ENCODE measurements at places on chromosomes 16 and 17. TPM values are rescaled to one million over a fixed set of nuclear protein-coding genes. Genes with fewer than 3 reads are reported as not detected.

The RNF157 gene
- 8.1 TPM for total RNA-seq

- ATAC-seq, result peak; percentile 84
These were observed at the start of gene MT1A for GRCh38 chr16:56637814-56638750. Gene MT1A (plus strand): TSS chr16:56638666. CDS start chr16:56638739, 73 bp downstream.

The OR4D1 gene
- not detected for total RNA-seq

DNA sequence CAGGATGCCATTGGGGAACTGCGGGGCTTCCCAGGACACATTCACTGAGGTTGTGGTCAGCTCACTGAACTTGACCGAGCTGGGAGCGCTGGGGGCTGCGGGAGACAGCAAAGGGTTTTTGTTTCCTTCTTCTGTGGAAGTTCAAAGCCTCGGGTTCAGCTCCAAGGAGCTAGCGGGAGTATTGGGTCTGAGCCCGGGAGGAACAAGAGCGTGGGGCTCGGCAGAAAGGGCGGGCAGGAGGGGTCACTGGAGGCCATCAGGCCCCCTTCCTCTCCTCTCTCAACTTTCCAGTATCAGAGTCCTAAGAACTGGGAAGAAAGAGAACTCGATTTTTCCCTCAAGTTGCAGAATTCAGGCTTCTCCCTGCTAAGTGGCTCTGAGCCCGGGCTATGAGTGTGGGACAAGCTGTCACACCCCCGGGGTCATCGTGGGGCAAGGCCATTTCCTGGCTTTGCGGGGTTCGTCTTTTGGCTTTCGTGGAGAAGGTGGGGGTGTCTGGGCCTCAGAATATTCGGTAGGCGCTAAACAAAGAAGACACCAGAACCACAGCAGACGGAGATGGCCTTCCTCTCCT lies 53.6 kb upstream of the CDC42EP4 start:
- ATAC-seq, result no peak

DNA sequence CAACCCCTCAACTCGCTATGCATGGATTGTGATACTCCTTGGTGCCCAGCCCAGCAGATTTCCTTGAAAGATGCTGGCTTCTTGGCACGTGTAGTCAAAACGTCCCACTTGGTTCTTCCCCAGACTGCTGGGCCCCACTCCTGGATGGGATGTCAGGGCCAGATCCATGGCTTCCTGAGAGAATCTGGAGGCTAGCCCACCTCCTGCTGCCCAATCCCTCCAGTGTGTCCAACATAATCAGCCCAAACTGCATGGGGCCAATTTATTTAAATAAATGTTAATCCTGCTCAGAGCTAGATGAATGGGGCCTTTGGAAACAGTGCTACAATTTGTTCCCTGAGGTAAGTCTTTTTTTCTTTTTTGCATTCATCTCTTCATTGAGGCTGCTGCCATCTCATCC lies 49.4 kb downstream of the WSB1 start:
- ATAC-seq, result no peak

- ATAC-seq, result no peak
These were observed 143.8 kb downstream of the IRX3 start for GRCh38 chr16:54142787-54143186.

The PRSS22 gene
- total RNA-seq, result 1.0 TPM

- ATAC-seq, result no peak
These were observed 13.0 kb downstream of the NLRP1 start for GRCh38 chr17:5571281-5571680.

The TP53TG3C gene
- not detected for total RNA-seq

GRCh38 chr17:77266213-77266612 lies 125.4 kb downstream of the SEC14L1 start:
- ATAC-seq, result no peak

DNA sequence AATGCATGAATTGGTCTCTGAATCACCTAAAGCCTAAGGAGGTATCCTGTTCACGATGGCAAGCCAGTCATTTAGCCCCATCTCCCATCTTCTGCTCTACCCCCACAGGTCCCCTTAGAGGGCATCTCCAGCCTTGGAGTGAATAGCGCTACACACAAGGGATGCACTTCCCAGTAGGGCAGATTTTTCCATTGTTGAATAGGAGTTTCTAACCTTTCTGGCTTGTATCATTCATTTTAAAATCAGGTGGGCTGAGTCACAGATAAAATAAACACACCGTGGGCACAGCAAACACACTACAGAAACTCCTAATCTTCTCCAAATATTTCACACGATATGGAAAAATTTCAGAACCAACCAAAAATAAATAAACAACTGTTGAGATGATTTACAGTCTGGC lies 201.2 kb upstream of the NOG start:
- ATAC-seq, result no peak

- ATAC-seq, result no peak
These were observed 16.5 kb downstream of the XYLT1 start for GRCh38 chr16:17454162-17454730.

- ATAC-seq, result no peak
These were observed 25.1 kb downstream of the IRX5 start for GRCh38 chr16:54955757-54956156.

The CTRB2 gene
- total RNA-seq, result not detected

The MEIOB gene
- total RNA-seq, result not detected

The CLEC3A gene
- total RNA-seq, result 0.27 TPM

All from gastroesophageal sphincter (tissue), 4 donors.